ENCODE measurements at places on chromosomes 5 and 9. TPM values are rescaled to one million over a fixed set of nuclear protein-coding genes. Genes with fewer than 3 reads are reported as not detected.

MARVELD2 gene
- 4.9 TPM for polyA plus RNA-seq

TBC1D2 gene
- polyA plus RNA-seq = 80.7 TPM

PCSK1 gene
- not detected for polyA plus RNA-seq

C1QTNF2 gene
- 0.34 TPM for polyA plus RNA-seq

DNA sequence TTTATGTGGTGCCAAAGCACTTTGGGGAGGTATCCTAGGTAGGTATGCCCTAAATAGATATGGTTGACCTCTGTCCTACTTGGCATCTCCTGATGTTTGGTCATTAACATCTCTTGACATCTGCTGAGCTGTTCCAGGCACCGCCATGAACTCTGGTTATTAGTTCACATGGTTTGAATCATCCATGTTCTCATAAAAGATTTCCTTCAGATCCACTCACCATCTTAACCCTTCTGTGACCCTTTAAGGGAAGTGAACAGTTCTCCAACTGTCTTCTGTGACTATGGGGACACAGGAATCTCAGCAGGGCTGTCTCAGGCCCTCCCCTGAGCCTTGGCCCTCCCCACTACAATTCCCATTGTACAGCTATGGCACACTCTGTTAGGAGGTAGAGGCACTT is 167.7 kb downstream of the CDH6 start:
- DNase-seq = no peak

GRCh38 chr5:122154910-122155309 is 25.6 kb downstream of the ZNF474 start:
- no peak for DNase-seq

DNA sequence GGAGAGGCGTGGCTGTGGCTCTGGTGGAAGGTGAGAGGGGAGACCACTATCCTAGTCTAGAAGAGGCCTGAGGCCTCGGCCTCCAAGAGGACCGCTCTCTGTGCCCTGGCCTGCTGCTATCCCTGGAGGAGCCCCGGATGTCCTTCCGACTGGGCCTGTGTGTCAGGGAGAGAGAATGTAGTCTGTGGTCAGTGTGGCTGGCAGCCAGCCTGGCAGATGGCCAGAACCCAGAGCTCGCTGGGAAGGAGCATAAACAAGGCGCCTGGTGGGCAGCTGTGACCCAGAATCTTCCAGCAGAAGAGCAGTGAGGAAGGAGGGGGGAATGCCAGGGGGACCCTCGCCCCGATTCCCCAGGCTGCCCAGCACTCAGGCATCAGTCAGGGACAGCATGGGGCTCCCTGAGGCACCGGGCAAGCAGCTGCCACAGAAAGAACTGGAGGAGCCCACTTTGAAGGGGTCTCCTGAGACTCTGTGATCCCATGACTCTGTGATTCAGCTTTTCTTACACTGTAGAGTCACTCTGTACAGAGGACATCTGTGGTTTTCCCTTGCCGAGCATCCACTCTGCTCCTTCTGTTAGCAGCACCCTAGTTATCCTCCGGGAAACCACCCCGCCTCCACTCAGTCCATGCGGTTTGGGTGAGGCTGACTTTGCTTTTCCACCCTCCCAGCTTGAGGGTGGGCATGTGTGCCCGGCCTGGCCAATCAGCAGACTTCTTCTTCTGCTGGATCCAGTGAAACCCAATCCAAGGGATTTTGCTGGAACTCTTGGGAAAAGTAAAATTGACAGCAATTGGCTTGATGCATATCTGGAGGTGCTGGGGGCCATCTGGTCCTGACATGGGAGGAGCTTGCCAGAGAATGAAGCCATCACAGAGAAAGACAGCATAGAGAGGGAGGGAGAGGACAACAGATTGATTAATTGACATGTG is 46.2 kb upstream of the PWWP2A start:
- peak; percentile 98 for DNase-seq

DNA sequence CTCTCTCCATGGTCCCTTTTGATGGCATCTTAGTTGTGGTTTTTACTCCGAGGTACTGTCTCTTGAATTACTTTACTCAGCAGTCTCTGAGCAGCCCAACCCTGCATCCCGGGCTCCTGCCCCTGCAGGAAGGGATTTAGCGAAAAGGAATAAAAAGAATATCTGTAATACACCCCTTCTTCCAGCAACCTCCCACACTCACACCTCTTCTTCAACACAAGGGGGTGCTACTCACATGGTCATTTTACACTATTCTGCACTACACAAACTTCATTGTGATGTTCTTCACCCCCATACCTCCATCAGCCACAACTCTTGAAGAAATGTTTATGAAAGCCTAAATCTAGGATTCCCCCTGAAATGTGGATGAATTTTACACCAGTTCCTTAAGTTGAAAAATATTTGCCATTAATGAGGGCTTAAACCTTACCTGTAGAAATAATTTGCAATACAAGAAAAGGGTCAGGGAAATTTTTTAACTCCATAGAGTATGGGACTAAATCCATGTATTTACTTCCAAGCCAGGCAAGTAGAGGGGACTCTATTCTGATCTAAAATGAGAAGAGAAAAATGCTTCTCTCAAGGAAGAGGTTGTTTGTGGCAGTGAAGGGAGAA is 26.0 kb downstream of the TPD52L3 start:
- peak; percentile 53 for DNase-seq

DNA sequence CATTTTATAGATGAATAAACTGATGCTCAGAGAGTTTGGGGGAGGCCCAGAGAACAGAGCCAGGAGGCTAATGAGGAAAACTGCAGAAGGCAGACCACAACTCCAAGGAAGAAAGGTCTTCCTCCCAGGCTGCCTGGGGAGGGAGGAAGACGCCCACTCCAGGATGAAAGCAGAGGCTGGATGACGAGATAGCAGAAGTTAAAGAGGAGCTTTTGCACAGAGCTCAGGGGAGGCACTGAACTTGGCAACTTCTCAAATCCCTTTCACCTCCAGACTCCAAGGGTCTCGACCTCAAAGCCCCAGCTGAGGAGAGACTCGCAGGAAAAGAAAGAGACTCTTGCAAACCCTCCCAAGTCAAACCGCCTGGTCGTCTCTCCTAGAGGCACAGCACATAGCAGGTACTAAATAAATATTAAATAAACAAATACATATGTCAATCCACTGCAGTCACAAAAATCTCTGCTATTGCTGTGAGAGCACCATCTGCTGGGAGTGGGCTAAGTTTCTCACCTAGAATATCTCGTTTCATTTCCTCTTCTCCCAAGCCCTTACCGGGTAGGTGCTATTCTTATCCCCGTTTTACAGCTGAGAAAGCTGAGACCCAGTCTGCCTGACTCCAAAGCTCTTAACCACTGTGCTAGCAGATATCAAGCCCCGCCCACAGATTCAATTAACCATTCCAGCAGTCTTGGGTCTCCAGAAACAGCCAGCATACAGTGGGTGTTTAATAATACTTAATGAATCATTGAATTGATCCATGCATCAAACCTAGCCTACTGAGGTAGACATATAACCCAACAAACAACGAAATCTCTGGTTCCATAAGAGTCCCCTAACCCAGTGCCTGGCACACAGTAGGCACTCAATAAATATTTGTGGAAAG is 97.8 kb upstream of the HAND1 start:
- no peak for DNase-seq

DNA sequence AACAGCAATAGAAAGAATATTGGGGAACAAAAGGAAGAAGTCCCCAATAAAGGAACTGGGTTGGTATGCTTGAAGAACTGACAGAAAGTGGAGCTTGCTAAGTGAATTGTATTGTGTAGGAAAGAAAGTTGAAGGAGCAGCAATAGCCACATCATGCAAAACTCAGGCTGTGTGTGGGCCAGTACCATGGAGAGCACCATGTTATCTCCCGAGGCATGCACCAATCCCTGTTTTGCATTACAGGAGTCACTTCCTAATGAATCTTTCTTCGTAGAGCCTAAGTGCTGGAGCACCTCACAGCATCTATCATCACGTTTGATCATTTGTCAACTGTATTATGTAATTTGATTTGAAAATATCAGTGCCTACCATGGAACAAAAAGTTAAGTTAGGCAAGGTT is 137.7 kb upstream of the NMUR2 start:
- DNase-seq = peak; percentile 58

DNA sequence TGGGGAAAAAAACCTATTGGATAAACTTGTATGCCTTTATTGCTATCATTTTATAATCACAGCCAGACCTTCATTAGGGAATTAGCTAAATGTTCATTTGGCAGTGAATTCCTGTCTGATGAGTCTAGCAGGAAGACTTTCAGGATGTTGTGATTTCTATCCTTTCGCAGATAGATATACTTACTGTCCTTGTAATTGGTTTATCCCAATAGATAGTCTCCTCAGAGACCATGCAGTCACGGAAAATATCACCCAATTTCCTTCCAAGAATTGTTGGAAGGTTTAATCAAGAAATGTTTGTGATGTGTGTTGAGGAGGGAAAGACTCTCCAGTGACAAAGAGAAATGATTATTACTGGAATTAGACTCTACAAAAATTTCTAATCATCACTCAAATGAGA is 1937.9 kb upstream of the WWC1 start:
- no peak for DNase-seq

GRCh38 chr9:94725293-94725692 is 1.2 kb upstream of the AOPEP start:
- no peak for DNase-seq

- DNase-seq = no peak
Measured at GRCh38 chr9:103680581-103680980, 413.5 kb upstream of the SMC2 start.

GRCh38 chr9:974031-974995 is 2.1 kb upstream of the DMRT3 start:
- no peak for DNase-seq

DNA sequence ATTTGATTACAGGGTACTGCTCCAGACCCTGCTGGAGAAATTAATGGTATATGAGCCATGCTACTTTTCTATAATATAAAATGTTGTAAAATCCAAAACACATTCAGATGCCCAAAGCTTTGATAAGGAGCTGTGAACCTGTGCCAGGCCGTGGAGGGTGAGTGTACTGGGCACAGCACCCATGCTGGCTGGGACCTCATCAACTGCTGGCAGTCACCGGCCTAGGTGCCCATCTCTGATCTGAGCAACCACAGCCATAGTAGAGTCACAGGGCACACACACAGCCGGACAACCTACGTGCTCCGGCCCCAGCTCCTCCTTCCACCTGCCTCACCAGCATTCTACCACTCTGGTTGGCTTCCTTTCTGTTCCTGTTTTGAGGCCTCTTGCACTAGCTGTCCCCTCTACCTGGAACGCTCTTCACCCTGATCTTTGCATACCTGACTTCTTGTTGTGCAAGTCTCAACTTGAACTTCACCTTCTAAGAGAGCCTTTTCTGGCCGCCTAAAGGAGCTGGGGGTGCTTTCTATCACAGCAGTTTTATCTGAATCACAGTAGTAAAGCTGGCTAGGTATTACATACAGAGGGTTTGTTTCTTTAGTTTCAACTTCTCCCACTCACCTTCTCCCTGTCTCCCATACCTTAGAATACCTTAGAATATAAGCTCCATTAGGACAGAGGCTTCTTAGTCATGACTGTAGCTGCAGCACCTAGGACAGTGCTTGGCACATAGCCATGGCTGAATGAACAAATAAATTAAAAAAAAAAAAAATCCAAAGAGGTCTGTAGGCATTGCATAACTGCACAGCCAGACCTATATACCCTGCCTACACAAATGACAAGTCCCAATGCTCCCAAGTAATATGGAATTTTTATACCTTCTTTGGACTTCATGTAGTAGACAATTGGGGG is 51.7 kb downstream of the MED27 start:
- DNase-seq = peak; percentile 71

DNA sequence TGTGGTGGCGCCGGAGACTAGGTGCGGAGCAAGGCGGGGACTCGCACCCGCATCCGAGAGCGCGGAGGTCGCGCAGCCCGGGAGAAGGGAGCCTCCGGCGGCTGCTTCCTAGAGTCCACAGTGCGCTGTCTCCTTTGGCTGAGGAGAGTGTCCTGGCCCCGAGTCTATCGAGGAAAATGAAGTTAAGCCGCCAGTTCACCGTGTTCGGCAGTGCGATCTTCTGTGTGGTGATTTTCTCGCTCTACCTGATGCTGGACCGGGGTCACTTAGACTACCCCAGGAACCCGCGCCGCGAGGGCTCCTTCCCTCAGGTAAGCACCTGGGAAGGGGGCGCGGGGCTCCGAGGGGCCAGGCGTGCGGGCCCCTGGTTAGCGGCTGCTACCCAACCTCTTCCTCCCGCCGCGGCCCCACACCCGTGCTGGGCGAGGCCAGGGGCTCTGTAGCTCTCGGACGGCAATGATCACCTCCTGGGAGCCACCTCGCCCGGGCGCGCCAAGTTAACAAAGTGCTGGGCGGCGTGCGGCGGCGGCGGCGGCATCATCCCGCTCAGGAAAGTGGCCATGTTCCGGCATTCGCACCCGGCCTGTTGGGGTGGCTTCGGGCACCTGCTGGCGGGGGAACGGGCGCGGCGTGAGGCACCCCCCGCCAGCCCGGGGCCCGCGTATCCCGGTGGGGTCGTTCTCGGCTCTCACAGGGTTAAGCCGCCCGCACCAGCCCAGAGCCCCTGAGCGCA is 681 bp downstream of the MAN2A1 start:
- no peak for DNase-seq

GRCh38 chr5:135169753-135170152 is 135.7 kb upstream of the PITX1 start:
- no peak for DNase-seq

DNA sequence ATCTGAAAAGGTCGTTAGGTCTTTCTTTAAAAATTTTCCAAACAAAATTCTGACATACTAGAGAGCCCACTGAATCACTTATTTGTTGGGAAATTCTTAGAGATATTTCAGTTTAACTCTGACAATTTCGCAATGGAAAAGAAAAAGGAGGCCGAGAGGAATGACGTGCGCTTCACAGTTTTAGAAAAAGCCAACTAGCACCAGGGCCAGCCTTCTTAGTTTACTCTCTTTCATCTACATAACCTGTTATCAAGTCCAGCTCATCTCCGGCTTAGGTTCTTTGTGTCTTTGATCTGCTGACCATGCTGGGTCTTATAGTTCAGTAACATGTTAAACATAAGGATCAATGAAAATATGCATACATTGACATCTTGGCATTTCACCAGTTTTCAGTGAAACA is 201.7 kb upstream of the TAS2R1 start:
- no peak for DNase-seq

DNA sequence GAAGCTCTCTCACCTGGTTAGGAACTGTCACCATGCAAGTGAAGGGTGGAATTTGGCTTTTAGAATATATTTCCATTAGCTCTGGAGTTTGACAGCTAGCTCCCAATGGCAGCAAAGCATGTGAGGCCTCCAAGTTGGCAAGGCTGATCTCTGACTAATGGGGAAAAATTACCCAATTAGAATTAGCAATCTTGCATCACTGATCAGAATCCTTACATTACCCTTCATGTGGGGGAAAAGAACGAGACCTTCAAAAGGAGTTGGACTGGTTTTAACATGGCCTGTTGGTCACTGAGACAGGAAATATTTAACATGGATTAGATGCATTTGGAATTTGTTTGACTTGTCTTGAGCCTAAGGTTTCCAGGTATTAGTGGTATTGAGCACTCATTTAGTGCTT is 192.3 kb upstream of the GDNF start:
- peak; percentile 63 for DNase-seq

DNA sequence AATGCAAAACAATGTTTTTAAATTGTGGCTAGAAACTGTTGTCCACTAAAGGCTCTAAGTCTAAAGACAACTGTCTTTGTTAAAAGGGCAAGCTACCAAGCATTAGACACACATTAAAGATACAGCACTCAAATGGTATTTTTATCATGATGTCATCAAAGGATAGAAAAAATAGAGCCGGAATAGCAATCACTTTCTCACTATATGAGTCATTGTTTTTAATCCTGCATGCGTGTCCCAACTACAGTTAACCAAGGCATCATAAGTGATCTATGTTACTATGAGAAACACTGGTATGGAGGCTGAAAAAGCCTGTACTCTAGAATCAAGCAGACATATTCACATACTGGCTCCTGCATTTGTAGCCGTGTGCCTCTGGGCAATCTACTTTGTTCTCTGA is 1.9 kb upstream of the PJA2 start:
- peak; percentile 94 for DNase-seq
